H9 (cell line): ENCODE measurements at places on chromosomes 16 and 17. TPM values are rescaled to one million over a fixed set of nuclear protein-coding genes. Genes with fewer than 3 reads are reported as not detected.
A peak's percentile ranks its signal among the peaks of the same experiment; 100 is the strongest.

DNA sequence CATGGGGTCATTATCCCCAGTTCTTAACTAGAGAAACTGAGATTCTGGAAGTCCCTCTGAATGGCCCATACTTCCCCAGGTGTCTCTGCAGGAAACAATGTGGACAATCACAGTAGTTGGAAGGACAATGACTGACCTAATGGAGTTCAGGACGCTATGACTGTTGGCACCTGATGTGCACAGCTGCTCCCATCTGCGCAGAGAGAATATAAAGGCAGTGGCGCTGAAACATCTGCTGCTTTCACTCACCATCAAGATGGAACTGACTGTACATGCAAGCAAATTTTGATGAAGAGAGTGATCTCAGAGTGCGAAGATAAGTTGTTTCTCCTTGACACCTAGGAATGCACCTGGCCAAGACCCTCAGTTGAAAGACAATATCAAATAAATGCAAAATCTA lies 395.7 kb upstream of the ASIC2 start:
- peaks cover 2% of the 10 kb centered on the region; the same call in 1 of the 2 replicates for H3K36me3 ChIP-seq
- H3K27me3 ChIP-seq: peaks cover 2% of the 10 kb centered on the region; the same call in 1 of the 2 replicates
- H3K27ac ChIP-seq: no peak overlapping the region
- DNase-seq: no peak

DNA sequence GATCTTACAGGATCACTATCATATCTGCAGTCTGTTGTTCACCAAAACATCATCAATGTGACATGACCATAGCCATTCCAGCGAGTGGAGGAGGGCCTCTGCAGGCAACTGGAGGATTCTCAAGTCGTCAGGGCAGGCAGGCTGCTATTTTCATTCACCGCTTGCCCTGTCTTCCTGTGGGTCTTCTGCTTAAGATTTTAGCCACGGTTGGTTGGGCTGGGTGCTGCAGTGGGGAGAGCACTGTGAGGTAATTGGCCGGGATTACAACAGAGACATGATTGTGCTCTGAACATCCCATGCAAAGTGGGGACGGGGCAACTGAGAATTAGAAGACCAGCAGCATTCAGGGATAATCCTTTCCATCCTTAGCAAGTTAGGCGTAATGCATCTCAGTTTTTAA lies 245.9 kb downstream of the CPPED1 start:
- no peak overlapping the region for H3K27ac ChIP-seq
- H3K4me1 ChIP-seq: peaks cover 4% of the 10 kb centered on the region; the same call in 1 of the 2 replicates
- no peak for DNase-seq
- H3K4me3 ChIP-seq: no peak overlapping the region

GRCh38 chr17:6748617-6749016 lies 7.2 kb upstream of the XAF1 start:
- H3K36me3 ChIP-seq: no peaks in the 10 kb centered on the region
- H3K27ac ChIP-seq: no peak overlapping the region
- peaks cover 9% of the 10 kb centered on the region; the same call in 1 of the 2 replicates for H3K4me1 ChIP-seq
- H3K27me3 ChIP-seq: no peaks in the 10 kb centered on the region
- H3K4me3 ChIP-seq: no peak overlapping the region

- no peak overlapping the region for H3K27ac ChIP-seq
- DNase-seq: peak; percentile 54
- peaks cover 6% of the 10 kb centered on the region; the same call in 1 of the 2 replicates for H3K27me3 ChIP-seq
- H3K36me3 ChIP-seq: no peaks in the 10 kb centered on the region
Measured at GRCh38 chr17:63997341-63998048, 656 bp upstream of the PRR29 start.

- no peaks in the 10 kb centered on the region for H3K4me1 ChIP-seq
- no peaks in the 10 kb centered on the region for H3K36me3 ChIP-seq
- DNase-seq: peak; percentile 88
- peaks cover 15% of the 10 kb centered on the region; the same call in 1 of the 2 replicates for H3K27me3 ChIP-seq
- peak within 1 kb of the TSS; percentile 84 for H3K4me3 ChIP-seq
Measured at GRCh38 chr17:15944759-15945526, at the start of gene ADORA2B. TSS of gene ADORA2B (plus strand) at chr17:15945130. CDS start at chr17:15945249, 119 bp downstream.

Gene HEATR9
- not detected in 2 replicates for total RNA-seq

Gene NHLRC4
- 0.26 and 0.42 TPM in 2 replicates for total RNA-seq

GRCh38 chr16:1044460-1045309 lies 27.9 kb upstream of the SSTR5 start:
- H3K27ac ChIP-seq: no peak overlapping the region
- no peaks in the 10 kb centered on the region for H3K27me3 ChIP-seq
- no peaks in the 10 kb centered on the region for H3K4me1 ChIP-seq
- no peaks in the 10 kb centered on the region for H3K36me3 ChIP-seq

Gene SGCA
- 0.24 TPM in 1 of 2 replicates, not detected in the other for total RNA-seq

Gene MYH2
- 0.68 and 0.90 TPM in 2 replicates for total RNA-seq

DNA sequence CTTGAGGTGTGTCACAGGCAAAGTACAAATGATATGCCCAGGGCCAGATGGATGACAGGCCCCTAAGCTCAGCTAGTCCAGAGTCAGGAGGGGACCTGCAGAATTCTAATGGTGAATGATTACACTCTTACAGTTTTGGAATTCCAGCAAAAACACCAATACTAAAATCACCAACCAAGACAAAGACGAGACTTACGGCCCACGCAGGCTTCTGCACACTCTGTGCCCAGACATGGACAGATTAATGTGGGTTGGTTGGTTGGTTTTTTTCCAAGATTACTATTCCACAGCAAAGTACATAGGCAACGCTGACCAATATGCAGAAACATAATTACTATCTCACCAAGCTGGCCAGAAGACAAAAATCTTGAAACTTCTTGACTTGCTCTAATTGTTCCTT lies 9.7 kb downstream of the ADCY9 start:
- no peak overlapping the region for H3K27ac ChIP-seq
- no peaks in the 10 kb centered on the region for H3K36me3 ChIP-seq
- H3K4me3 ChIP-seq: no peak overlapping the region
- DNase-seq: no peak

- H3K27ac ChIP-seq: no peak overlapping the region
- DNase-seq: no peak
- no peaks in the 10 kb centered on the region for H3K27me3 ChIP-seq
- H3K36me3 ChIP-seq: no peaks in the 10 kb centered on the region
- no peak overlapping the region for H3K4me3 ChIP-seq
Measured at GRCh38 chr16:86727131-86727530, 148.8 kb downstream of the FOXL1 start.

DNA sequence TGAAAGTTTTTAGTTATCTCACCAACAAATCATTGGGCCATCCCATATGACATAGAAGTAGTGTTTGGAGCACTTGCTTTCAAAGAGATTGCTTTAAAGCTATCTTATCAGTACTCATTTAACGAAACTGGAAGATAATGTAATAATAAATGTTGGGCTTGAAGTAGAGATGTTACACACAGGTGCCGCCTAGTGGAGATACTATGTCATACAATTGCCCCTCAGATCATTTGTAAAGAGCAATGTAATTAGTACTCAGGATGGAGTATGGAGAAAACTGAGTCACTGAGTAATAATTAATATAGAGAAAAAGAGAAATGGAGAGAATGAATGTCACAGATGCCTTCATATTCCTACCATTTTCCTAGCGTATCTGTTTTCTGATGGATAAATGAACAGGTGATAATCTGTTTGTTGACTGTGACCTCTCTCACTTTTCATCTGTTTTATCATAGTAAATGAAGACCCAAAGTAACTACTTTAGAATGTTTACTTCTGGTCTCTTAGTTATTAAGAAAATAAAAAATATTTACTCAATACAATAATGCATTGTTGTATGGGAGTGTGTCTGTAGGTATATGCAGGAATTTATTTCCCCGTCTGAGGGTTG lies 80.4 kb downstream of the EFCAB5 start:
- H3K27me3 ChIP-seq: no peaks in the 10 kb centered on the region
- H3K4me1 ChIP-seq: no peaks in the 10 kb centered on the region
- H3K36me3 ChIP-seq: no peaks in the 10 kb centered on the region
- no peak overlapping the region for H3K27ac ChIP-seq
- no peak for DNase-seq
- no peak overlapping the region for H3K4me3 ChIP-seq

GRCh38 chr17:30443721-30444120 lies 33.5 kb upstream of the GOSR1 start:
- no peak overlapping the region for H3K27ac ChIP-seq
- H3K36me3 ChIP-seq: no peaks in the 10 kb centered on the region; the same call in 1 of the 3 replicates
- H3K27me3 ChIP-seq: no peaks in the 10 kb centered on the region
- H3K4me1 ChIP-seq: no peaks in the 10 kb centered on the region
- no peak for DNase-seq

Gene KIF2B
- total RNA-seq: not detected in 2 replicates

Gene FBXO39
- total RNA-seq: not detected in 2 replicates

GRCh38 chr17:78151514-78152008 lies 5.4 kb downstream of the C17orf99 start:
- H3K36me3 ChIP-seq: no peaks in the 10 kb centered on the region
- DNase-seq: peak; percentile 57
- H3K4me1 ChIP-seq: no peaks in the 10 kb centered on the region
- no peak overlapping the region for H3K27ac ChIP-seq
- no peaks in the 10 kb centered on the region for H3K27me3 ChIP-seq
- H3K4me3 ChIP-seq: no peak overlapping the region; the same call in 2 of the 3 replicates

DNA sequence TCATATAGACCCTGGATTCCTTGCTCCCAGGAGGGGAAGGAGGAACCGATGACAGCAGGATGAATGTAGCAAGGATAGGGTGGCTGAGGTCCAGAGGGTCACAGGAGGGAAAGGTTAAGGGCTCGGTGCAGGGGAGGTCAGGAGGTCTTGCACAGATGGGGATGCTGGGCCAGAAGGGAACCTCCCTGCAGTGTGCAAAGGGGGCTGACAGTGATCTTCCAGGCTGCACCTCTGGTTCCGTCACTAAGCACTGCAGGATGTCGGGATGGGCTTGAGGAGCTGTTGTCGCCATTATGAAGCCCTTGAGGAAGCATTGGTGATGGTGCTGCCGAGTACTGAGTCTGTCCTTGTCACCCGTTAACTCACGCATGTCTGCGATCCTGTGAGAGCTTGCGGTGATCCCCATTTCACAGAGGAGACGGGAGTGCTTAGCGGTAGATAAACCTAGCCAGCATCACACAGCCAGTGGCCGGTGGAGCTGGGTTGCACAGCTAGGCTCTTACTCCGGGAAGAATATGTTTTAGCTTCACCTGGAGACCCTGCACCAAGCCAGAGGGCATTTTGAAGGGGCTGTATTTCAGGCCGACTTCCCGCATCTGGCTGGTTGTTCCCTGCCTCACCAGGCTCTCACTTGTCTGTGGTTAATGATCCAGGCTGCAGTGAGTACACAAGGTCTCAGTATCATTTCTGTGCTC lies 120.4 kb downstream of the SNX29 start:
- H3K27me3 ChIP-seq: no peaks in the 10 kb centered on the region
- no peak for DNase-seq
- H3K36me3 ChIP-seq: no peaks in the 10 kb centered on the region
- H3K4me1 ChIP-seq: peaks cover 2% of the 10 kb centered on the region; the same call in 1 of the 2 replicates

Gene KRTAP3-2
- not detected in 2 replicates for total RNA-seq

GRCh38 chr16:82497139-82497538 lies 129.6 kb upstream of the CDH13 start:
- no peak for DNase-seq
- no peak overlapping the region for H3K4me3 ChIP-seq
- no peaks in the 10 kb centered on the region for H3K27me3 ChIP-seq
- no peak overlapping the region for H3K27ac ChIP-seq

Gene TEX14
- 0.31 and 0.55 TPM in 2 replicates for total RNA-seq

DNA sequence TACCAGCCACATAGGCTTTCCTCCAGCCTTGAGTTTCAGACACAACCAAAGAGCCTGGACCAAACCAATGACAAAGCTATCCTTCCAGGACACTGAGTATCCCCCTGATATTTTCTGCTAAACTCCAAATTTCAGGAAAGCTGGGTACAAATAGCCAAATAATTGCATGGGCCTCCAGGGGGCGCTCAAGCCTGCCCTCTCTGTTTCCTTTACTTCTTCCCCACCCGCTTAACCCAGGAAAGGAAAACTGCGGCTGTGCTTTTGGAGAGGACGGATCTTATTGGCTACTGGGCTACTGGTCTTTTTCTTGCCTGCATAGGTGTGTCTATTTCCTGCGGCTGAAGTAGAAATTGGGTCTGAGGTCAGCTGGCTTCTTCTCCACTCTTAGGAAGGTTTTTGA lies 30.1 kb downstream of the GNGT2 start:
- H3K4me3 ChIP-seq: no peak overlapping the region
- peaks cover 17% of the 10 kb centered on the region for H3K36me3 ChIP-seq
- H3K27me3 ChIP-seq: no peaks in the 10 kb centered on the region
- H3K27ac ChIP-seq: no peak overlapping the region

Gene RASD1
- total RNA-seq: 5.7 and 6.8 TPM in 2 replicates

Gene FBXL16
- 9.6 and 10.7 TPM in 2 replicates for total RNA-seq

GRCh38 chr16:84356591-84357116 lies 11.7 kb upstream of the ATP2C2 start:
- no peak for DNase-seq
- H3K36me3 ChIP-seq: no peaks in the 10 kb centered on the region
- no peaks in the 10 kb centered on the region for H3K4me1 ChIP-seq
- no peak overlapping the region for H3K4me3 ChIP-seq
- no peaks in the 10 kb centered on the region for H3K27me3 ChIP-seq
- H3K27ac ChIP-seq: no peak overlapping the region

GRCh38 chr17:76241691-76242255 lies 1.5 kb upstream of the RNF157 start:
- no peaks in the 10 kb centered on the region for H3K4me1 ChIP-seq
- H3K27me3 ChIP-seq: peaks cover 10% of the 10 kb centered on the region
- no peak for DNase-seq
- no peak overlapping the region for H3K27ac ChIP-seq
- no peaks in the 10 kb centered on the region for H3K36me3 ChIP-seq
- peak overlapping the region; percentile 87 for H3K4me3 ChIP-seq

Gene ADAP2
- 1.2 and 1.6 TPM in 2 replicates for total RNA-seq

Gene QPRT
- total RNA-seq: 107 TPM in 2 replicates

- H3K36me3 ChIP-seq: peaks cover under 1% of the 10 kb centered on the region; the same call in 1 of the 2 replicates
- H3K4me1 ChIP-seq: peaks cover 29% of the 10 kb centered on the region; the same call in 1 of the 2 replicates
- DNase-seq: no peak
- H3K4me3 ChIP-seq: peak overlapping the region; percentile 23; the same call in 2 of the 3 replicates
- H3K27me3 ChIP-seq: no peaks in the 10 kb centered on the region
Measured at GRCh38 chr16:8956265-8957062, 7.2 kb downstream of the USP7 start.

- DNase-seq: no peak
- peaks cover 35% of the 10 kb centered on the region for H3K36me3 ChIP-seq
- H3K4me3 ChIP-seq: no peak overlapping the region
Measured at GRCh38 chr17:37450112-37450511, 39.6 kb upstream of the DUSP14 start.

Gene HOXB6
- not detected in 2 replicates for total RNA-seq

DNA sequence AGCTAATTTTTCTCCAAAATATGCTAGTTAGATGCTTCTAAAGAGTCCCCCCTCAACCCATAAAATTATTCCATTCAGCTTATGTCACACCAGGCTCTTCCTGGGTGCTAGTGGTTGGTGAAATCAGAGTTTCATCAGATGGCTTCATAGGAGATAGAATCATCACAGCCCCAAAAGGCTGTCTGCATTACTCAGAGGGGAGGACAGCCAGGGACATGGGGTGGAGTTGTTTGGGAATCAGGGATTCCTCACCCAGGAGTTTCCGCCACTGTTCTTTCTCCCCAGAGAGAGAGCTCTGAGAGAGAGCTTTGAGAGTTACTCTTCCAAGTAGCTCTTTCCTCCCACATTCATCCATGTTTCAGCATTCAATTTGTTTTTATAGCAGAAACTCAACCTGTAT lies 288 bp upstream of the KRT34 start:
- H3K27ac ChIP-seq: no peak overlapping the region
- H3K27me3 ChIP-seq: no peaks in the 10 kb centered on the region
- H3K4me1 ChIP-seq: peaks cover 5% of the 10 kb centered on the region; the same call in 1 of the 2 replicates
- H3K4me3 ChIP-seq: no peak overlapping the region

- H3K36me3 ChIP-seq: no peaks in the 10 kb centered on the region
- DNase-seq: no peak
- no peaks in the 10 kb centered on the region for H3K4me1 ChIP-seq
- H3K27me3 ChIP-seq: no peaks in the 10 kb centered on the region
- no peak overlapping the region for H3K4me3 ChIP-seq
Measured at GRCh38 chr17:68782789-68783188, 172.4 kb downstream of the ABCA8 start.

GRCh38 chr17:31560616-31561235 lies 169.3 kb downstream of the RAB11FIP4 start:
- H3K4me3 ChIP-seq: peak overlapping the region; percentile 55
- no peaks in the 10 kb centered on the region for H3K36me3 ChIP-seq
- DNase-seq: no peak
